CD4-positive, alpha-beta T cell (primary cell): ENCODE measurements at places on chromosomes 5 and 9. TPM values are rescaled to one million over a fixed set of nuclear protein-coding genes. Genes with fewer than 3 reads are reported as not detected.

- no peak within 1 kb of the TSS for H3K27ac ChIP-seq
- peaks cover 18% of the 10 kb centered on the region for H3K4me1 ChIP-seq
- H3K36me3 ChIP-seq, result no peaks in the 10 kb centered on the region
- DNase-seq, result no peak
These were observed at the start of gene LVRN for GRCh38 chr5:115962239-115962564. Gene LVRN, plus strand, starts transcription at chr5:115962475. Its CDS starts 143 bp downstream, at chr5:115962618.

Gene XPA
- total RNA-seq, result 23.3 TPM

GRCh38 chr9:126435626-126436025 lies 109.0 kb downstream of the MVB12B start:
- no peaks in the 10 kb centered on the region for H3K4me1 ChIP-seq
- H3K4me3 ChIP-seq, result no peak overlapping the region
- H3K27me3 ChIP-seq, result no peaks in the 10 kb centered on the region
- DNase-seq, result no peak

Gene PRR16
- total RNA-seq, result not detected

Gene GABRA6
- not detected for total RNA-seq

DNA sequence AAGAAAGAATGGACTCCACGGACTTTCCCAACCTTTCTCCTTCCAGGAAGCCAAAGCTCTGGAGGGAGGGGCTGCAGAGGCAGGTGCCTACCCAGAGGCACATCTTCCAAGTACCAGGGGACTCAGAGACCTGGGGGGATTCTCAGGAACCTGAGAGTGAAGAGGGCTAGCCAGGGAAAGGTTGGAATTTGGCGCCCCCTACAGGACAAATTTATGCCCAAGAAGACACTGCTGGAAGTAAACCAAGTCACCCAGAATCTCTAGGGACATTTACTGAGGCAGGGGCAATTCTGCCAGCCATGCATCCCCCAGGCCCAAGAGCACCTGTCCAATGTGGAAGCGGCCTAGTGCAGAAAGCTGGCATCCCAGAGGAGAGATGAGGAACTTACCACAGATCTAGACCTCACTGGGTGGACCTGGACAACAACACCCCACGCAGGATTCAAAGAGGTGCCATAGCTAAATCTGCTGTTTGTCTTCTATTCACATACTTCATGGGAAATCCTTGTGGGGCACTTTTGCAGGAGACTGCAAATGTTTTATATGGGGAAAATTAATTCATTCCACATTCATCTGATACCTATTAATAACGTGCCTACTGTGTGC lies 25.9 kb upstream of the IDNK start:
- no peak for DNase-seq
- H3K27me3 ChIP-seq, result no peaks in the 10 kb centered on the region
- no peaks in the 10 kb centered on the region for H3K4me1 ChIP-seq

Gene PCDHA11
- not detected for total RNA-seq

- peaks cover 2% of the 10 kb centered on the region for H3K27me3 ChIP-seq
- no peak for DNase-seq
- no peak overlapping the region for H3K27ac ChIP-seq
- no peaks in the 10 kb centered on the region for H3K4me1 ChIP-seq
- H3K36me3 ChIP-seq, result no peaks in the 10 kb centered on the region
- no peak overlapping the region for H3K4me3 ChIP-seq
These were observed 412 bp downstream of the LCN1 start for GRCh38 chr9:135521608-135522095.

DNA sequence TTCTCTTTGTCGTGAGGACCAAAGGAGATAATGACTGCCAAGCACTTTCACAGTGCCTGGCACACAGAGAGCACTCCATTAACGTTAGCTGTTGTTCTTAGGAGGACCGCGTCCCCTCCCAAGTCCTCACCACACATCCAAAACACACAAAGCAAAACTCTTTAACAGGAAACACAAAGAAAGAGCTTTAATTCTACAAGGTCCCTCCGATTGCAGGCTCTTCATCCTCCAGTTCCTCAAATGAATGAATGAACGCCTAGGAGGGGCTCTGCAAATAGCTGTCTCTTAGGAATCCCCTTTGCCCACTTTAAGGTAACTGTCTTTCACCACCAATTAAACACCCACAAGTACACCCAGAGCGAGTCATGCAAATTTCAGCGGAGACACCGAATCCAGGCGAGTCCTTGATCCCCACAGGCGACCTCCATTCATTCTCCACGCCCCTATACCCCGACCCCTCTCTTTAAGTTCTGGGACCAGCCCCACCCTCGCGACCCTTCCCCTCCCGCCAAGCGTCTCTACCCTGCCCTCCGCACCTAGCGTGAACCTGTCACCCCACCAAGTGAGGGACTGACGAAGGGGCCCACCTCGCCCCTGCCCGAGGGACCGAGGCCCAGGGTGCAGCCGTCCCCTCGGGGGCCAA lies 644 bp downstream of the TSC1 start:
- peaks cover 24% of the 10 kb centered on the region for H3K4me1 ChIP-seq
- peak; percentile 33 for DNase-seq
- peak overlapping the region; percentile 96 for H3K4me3 ChIP-seq
- peak overlapping the region; percentile 98 for H3K27ac ChIP-seq
- no peaks in the 10 kb centered on the region for H3K27me3 ChIP-seq

Gene CDH9
- not detected for total RNA-seq

DNA sequence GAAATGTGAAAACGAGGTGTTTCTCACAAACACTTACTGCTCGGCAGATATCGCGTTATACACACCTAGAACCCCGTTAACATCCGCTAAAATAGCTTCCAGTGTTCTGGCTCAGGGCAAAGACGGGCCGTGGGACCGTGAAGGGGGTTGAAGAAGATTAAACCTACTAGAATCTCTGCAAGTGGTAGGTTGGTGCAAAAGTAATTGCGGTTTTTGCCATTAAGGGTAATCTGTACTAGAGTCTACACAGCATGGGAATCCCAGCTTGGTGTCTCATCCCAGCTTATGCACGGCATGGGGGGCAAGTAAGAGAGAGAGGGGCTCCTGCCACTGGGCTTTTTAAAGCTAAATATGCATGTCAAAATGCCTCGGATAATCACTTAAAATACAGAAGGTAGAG lies 43.9 kb downstream of the HRH2 start:
- no peaks in the 10 kb centered on the region for H3K27me3 ChIP-seq
- no peak for DNase-seq
- no peak overlapping the region for H3K4me3 ChIP-seq
- H3K27ac ChIP-seq, result no peak overlapping the region
- H3K36me3 ChIP-seq, result peaks cover 18% of the 10 kb centered on the region

DNA sequence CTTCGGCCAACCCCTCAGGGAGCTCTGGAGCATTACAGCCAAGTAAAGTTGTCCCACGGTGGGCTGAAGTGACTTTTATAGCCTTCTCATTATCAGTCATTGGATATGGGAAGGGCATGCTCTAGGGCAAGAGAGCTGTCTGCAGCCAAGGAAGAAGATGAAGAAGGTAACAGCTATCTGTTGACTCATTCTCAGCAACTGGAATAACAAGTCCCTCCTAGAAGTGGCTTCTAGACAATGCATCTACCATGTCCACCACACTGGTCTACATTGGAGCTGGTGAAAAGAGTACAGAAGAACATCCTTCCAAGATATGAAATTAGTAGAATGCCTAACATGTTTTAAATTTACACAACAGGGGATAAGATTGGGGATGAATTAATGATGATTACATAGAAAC lies 524.2 kb downstream of the ACTL7B start:
- no peak overlapping the region for H3K4me3 ChIP-seq
- H3K4me1 ChIP-seq, result no peaks in the 10 kb centered on the region
- DNase-seq, result no peak
- no peaks in the 10 kb centered on the region for H3K27me3 ChIP-seq
- no peak overlapping the region for H3K27ac ChIP-seq
